ENCODE measurements at places on chromosomes 11 and 22. TPM values are rescaled to one million over a fixed set of nuclear protein-coding genes. Genes with fewer than 3 reads are reported as not detected.
A peak's percentile ranks its signal among the peaks of the same experiment; 100 is the strongest.

The ASPHD2 gene
- total RNA-seq: 1.4 TPM

GRCh38 chr11:15339302-15339701 is 224.6 kb downstream of the INSC start:
- no peaks in the 10 kb centered on the region for H3K27me3 ChIP-seq
- H3K27ac ChIP-seq: no peak overlapping the region
- H3K4me1 ChIP-seq: peaks cover 18% of the 10 kb centered on the region
- H3K36me3 ChIP-seq: no peaks in the 10 kb centered on the region
- DNase-seq: no peak
- no peak overlapping the region for H3K4me3 ChIP-seq

The CCDC88B gene
- total RNA-seq: 0.76 TPM

DNA sequence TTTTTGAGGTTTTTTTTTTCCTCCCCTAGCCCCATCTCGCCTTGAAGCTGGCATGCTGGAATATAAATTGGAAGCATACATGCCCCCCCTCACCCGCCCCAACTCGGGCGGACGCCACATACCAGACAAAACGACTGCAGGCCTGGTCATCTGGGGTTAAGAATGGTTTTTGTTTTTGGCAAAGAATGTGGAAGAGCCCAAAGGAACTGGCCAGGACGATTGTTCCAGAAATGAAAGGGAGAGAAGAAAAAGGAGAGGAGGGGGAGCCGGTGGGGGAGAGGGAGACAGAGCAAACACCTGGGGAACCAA is 25.0 kb downstream of the MN1 start:
- no peaks in the 10 kb centered on the region for H3K36me3 ChIP-seq
- H3K4me1 ChIP-seq: peaks cover 16% of the 10 kb centered on the region
- DNase-seq: no peak
- no peak overlapping the region for H3K4me3 ChIP-seq
- no peak overlapping the region for H3K27ac ChIP-seq
- no peaks in the 10 kb centered on the region for H3K27me3 ChIP-seq

- DNase-seq: no peak
- H3K4me3 ChIP-seq: no peak overlapping the region
- H3K4me1 ChIP-seq: no peaks in the 10 kb centered on the region
Measured at GRCh38 chr22:49688516-49689254, 139.0 kb downstream of the BRD1 start.

- H3K36me3 ChIP-seq: no peaks in the 10 kb centered on the region
- no peaks in the 10 kb centered on the region for H3K4me1 ChIP-seq
- DNase-seq: no peak
- no peaks in the 10 kb centered on the region for H3K27me3 ChIP-seq
- H3K27ac ChIP-seq: no peak overlapping the region
- no peak overlapping the region for H3K4me3 ChIP-seq
Measured at GRCh38 chr11:75496305-75496752, 29.4 kb downstream of the GDPD5 start.

The KAT5 gene
- 68.1 TPM for total RNA-seq

DNA sequence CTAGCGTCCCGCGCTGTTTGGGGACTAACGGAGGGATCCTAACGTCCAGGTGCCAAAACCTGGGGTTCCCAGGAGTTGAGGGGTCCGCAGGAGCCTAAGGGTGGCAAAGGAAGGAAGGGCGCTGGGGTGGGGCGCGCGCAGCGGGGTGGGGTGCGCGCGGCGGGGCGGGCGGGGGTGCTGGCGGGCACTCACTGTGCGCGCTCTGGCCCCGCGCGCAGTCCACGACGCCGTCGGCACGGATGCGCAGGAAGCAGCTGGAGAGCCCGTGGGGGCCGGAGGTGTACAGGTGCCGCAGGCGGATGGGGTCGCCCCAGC is 412 bp downstream of the FGF19 start:
- peak overlapping the region; percentile 45 for H3K4me3 ChIP-seq
- peaks cover 35% of the 10 kb centered on the region for H3K27me3 ChIP-seq
- peaks cover 44% of the 10 kb centered on the region for H3K4me1 ChIP-seq
- no peak overlapping the region for H3K27ac ChIP-seq
- no peak for DNase-seq
- no peaks in the 10 kb centered on the region for H3K36me3 ChIP-seq

The POU2F3 gene
- not detected for total RNA-seq

DNA sequence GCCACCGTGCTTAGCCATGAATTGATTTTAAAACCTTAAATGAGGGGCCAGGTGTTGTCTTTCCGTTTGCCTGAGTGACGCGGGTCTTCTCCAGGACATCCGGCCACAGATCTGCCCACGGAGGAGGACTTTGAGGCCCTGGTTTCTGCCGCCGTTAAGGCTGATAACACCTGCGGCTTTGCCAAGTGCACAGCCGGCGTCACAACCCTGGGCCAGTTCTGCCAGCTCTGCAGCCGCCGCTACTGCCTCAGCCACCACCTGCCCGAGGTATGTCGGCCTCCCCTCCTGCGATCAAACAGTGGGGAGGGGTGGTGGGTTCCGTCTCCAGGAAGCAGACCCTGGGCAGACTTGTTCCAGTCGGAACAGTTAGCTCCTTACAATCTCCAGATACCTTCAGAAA is 34.4 kb downstream of the IGHMBP2 start:
- no peak overlapping the region for H3K27ac ChIP-seq
- no peaks in the 10 kb centered on the region for H3K4me1 ChIP-seq
- no peaks in the 10 kb centered on the region for H3K27me3 ChIP-seq
- peaks cover 44% of the 10 kb centered on the region for H3K36me3 ChIP-seq
- no peak for DNase-seq
- H3K4me3 ChIP-seq: no peak overlapping the region

GRCh38 chr11:71395263-71395560 is 53.0 kb downstream of the DHCR7 start:
- H3K27ac ChIP-seq: no peak overlapping the region
- DNase-seq: no peak
- H3K36me3 ChIP-seq: no peaks in the 10 kb centered on the region
- H3K4me3 ChIP-seq: no peak overlapping the region

- H3K4me1 ChIP-seq: no peaks in the 10 kb centered on the region
- no peak overlapping the region for H3K4me3 ChIP-seq
- no peak overlapping the region for H3K27ac ChIP-seq
Measured at GRCh38 chr11:127640561-127641451, 640.2 kb upstream of the KIRREL3 start.

The PNPLA5 gene
- total RNA-seq: not detected

All from A673 (cell line).